ENCODE measurements at places on chromosomes 3 and 15.

DNA sequence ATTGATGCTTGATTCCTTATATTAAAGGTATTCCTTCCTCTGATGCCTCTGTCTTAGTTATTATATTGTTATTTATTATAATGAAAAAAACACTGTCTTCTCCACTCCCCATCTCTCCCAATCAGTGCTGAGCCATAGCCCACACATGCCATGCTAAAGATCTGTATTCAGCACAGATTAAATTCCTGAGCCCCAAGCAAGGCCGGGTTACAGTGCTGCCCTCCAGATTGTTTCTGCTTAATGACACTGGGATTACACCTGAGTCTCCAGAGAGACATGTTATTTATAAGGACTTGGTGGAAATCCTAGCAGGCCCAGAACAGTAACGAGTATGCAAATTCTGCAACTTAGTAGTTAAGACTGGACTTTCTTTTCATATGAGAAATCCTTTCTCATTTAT lies 305.9 kb upstream of the UMPS start:
- DNase-seq = no peak

- no peak for DNase-seq
Measured at GRCh38 chr3:56219894-56220805, 248.1 kb downstream of the ERC2 start.

GRCh38 chr3:150787741-150788370 lies 24.9 kb upstream of the SIAH2 start:
- peak; percentile 75 for DNase-seq

DNA sequence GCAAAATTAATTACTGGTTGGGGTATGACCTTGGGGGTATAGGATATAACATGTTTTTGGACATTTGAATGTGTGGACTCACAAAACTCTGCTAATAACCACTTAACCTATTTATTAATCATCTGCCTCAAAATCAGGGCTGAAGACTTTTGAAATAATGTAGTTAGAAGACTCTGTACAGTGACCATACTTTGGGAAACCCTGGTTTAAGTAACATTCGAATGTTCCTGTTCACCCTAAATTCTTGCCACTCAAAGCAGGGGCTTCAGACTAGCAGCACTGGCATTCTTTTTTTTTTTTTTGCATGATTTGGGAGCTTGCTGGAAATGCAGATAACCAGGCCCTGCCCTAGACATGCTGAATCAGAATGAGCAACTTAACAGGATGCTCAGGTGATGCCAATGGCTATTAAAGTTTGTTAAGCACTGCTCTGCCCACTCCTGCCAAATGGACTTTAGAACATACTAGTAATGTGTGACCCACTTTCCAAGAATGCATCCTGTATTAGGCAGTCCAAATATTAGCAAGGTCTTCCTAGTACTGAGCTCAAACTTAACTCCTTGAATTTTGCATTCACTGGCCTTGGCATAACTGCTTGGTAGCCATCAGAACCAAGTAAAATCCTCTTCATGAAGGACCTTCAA lies 12.7 kb upstream of the ST3GAL6 start:
- DNase-seq = no peak

DNA sequence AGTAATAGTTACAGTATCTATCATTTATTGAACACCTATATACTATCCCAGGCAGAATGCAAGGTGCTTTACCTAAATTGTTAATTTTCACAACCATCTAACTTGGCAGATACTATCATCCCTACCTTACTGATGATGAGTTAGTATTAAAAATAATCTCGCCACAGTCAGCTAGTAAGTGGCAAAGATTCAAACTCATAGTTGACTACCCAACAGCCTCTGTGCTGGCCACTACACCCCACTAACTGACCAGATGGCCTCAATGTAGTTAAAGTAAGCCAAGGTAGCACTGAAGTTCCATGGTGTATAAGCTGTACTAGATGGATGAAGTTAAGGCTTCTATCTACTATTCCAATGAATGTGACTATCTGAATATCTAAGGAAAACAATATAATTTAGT lies 44.8 kb downstream of the PEAK1 start:
- no peak for DNase-seq

DNA sequence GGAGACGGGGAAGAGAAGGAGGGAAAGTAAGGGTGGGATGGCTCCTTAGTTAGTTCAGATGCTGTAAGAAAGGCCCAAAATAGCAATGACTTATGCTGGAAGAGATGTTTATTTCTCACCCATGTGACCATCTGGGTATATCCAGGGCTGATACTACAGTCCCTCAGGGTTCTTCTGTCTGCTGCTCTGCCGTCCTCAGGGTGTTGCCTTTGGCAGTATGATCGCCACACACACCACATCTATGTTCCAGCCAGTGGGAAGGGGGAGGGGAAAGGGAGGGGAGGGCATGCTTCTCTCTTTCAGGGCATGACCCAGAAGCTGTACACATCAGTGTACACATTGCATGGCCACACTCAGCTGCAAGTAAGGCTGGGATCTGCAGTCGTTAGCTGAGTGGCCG lies 10.2 kb downstream of the CD276 start:
- DNase-seq = no peak

DNA sequence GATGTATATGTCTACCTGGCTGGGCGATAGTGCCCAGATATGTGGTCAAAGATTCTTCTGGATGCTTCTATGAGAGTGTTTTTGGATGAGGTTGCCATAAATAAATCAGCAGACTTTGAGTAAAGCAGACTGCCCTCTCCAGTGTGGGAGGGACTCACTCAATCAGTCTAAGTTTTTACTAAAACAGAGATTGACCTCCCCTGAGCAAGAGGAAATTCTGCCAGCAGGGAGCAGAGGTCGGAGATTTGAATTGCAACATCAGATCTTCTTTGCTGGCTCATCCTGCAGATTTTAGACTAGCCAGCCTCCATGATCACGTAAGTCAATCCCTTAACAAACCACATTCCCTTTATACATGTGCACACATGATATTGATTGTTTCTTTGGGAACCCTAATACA lies 300.9 kb downstream of the MCTP2 start:
- no peak for DNase-seq

DNA sequence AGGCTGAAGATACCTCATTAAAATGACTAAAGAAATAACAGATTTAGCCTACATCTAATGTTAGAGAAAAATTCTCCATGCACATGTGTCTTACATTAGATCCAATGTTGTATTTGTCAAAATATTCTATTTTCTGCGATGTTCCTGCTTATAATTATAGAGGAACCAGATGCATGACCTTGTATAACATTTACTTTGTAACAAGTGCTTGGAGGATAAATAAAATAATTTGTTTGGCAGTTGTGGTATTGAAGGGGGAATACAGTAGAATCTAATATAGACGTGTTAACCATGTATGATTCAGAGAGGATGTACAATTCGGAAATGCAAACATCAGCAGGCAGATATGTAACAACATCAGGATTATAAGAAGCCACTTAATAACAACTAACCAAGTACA lies 922.2 kb downstream of the TUSC7 start:
- DNase-seq = no peak

DNA sequence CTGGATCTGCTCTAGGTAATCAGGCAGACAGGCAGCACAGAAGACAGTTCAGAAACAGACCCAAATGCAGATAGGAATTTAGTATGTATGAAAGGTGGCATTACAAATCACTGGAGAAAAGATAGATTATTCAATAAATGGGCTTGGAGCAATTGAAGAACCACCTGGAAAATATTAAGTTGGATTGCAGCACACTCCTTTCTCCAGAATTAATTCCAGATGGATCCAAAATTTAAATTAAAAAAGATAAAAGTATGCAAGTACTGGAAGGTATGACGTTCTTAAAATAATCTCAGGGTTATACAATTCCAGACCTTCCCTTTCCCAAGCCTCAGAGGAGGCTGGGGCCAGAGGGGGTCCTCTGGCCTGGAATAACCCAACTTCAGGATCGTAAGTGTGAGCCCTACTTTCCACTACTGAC lies 32.5 kb downstream of the HRH1 start:
- no peak for DNase-seq

GRCh38 chr3:152031321-152031720 lies 157.9 kb downstream of the SUCNR1 start:
- DNase-seq = no peak

- no peak for DNase-seq
Measured at GRCh38 chr3:71874618-71875017, 89.7 kb upstream of the PROK2 start.

GRCh38 chr3:69322158-69322509 lies 63.8 kb downstream of the FRMD4B start:
- DNase-seq = no peak

DNA sequence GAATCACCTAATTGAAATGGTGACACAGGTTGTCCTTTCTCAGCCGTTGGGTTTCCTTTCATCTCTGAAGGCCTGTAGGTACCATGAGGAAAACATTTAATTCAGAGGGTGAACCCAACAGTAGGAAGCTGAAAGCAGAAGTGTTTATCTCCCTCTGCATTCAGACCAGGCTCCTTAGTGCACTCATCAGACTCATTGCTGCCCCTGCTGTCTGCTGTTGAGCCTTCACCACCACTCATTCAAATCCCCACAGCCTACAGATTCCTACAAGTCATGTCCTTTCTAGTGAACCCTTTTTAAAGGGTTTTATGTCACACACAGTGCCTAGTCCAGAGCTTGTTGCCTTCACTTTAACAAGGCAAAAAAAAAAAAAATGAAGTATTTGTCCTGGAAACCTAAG lies 13.4 kb downstream of the WDR48 start:
- peak; percentile 0 for DNase-seq

DNA sequence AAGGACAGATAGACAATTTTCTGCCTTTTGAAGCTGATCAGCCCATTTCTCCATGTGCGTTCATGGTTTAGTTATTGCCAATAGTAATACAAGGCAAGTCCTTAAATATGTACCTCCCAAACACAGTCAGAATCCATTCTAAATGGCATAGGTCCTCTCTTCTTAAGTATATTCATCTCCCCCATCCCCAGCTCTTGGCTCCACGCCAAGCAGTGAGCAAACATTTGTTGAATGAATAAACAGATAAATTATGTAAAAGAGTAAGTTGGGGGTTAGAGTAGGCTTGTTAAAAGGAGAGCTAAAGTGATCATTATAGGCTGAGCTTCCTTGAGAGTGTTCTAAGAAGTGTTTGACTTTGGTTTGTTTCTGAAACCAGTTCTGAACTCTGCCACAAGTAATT lies 241.3 kb downstream of the ITPR1 start:
- no peak for DNase-seq

DNA sequence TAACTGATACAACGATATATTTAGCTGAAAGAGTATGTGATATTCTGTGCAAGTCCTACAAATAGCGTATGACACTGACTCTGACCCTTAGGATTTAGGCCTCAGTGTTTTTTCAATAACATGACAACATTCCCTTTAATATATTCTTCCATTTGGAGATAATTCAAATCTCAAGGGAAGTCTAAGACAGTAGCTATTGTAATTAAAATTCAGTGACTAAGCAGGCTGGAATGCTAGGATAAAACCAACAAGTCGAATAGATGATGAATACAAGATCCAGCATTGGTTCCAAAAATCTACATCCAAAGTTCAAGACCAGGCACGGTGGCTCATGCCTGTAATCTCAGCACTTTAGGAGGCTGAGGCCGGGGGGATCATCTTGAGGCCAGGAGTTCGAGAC lies 56.2 kb downstream of the QTRT2 start:
- DNase-seq = no peak

GRCh38 chr15:34691034-34691433 lies 63.8 kb downstream of the GJD2 start:
- no peak for DNase-seq

- no peak for DNase-seq
Measured at GRCh38 chr3:70042641-70043040, 43.1 kb downstream of the SAMMSON start.

GRCh38 chr3:175818811-175819464 lies 959.8 kb downstream of the NAALADL2 start:
- no peak for DNase-seq

- DNase-seq = no peak
Measured at GRCh38 chr3:185646382-185647133, 60.5 kb downstream of the SENP2 start.

DNA sequence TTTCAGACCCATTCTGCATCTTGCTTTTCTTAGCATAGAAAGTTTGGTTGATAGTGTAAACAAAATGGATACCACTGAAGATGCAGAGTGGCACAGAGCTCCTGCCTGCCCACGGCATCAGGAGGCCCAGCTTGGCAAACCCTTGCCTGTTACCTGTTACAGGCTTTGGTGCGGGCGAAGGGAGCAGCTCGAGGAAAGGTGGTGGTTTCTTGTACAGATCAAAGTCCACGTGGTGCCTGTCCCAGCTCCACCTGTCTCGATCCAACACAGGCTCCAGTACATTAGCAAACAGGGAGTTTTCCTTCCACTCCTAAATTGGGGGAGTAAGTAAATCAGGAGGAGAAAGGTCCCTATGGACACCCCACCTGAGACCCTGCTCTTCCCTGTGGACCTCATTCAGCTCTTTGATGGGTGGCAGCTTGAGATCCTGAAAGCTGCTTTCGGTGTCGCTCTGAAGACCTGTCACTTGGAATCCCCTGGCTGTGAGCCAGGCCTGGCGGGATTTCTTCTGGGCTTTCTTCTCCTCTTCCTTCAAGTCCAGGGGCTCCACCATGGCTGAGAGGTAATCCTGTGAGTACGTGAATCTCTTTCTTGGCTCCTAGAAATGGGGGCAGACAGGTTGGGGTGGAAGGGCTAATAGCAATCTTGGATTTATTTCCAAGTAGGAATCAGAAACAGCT lies 35.7 kb downstream of the ACAD9 start:
- no peak for DNase-seq

- DNase-seq = no peak
Measured at GRCh38 chr15:83665480-83665879, 11.6 kb downstream of the ADAMTSL3 start.

GRCh38 chr3:11381563-11381962 lies 109.4 kb downstream of the ATG7 start:
- no peak for DNase-seq

DNA sequence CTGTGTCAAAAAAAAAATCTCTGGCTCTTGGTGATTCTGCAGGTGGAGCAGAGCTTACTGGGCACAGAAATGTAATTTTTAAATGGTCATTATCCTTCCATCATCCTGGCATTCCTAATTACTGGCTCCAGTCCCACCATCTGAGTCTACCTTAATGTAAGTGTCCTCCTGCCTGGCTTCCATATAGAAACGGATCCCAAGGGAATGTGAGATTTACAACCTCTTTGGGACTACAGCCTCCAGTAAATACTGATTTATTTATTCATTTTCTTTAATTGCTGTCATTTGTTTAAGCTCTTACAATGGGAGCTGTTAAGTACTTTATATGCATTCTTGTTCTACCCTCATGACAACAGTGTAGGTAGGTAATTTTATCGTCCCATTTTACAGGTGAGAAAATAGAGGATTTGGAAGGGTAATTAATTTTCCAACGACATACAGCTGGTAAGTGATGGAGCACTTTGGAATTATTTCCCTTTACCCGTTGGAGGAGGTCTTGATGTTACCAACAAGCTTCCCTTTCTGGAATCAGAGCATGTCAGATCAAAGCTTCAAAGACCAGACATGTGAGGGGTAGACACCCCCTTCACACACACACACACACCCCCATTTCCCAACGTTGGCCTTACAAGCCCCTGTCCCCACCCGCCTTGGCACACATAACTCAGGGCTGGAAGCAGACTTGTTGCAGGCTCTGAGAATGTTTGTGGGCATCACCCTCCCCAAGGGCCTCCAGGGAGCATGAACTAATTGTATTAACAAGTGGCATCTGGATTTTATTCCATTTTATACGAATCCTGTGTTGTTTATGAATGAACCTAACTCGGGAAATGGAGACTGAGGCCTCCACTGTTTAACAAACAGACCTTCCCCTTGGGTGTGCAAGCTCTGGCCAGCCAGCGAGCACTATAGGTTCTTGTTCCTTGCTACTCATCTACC lies 116.9 kb downstream of the ALDH1A2 start:
- DNase-seq = no peak
